ENCODE measurements at places on chromosomes 4 and X. TPM values are rescaled to one million over a fixed set of nuclear protein-coding genes. Genes with fewer than 3 reads are reported as not detected.

- no peaks in the 10 kb centered on the region for H3K4me1 ChIP-seq
- no peak overlapping the region for H3K27ac ChIP-seq
- no peak for DNase-seq
- H3K4me3 ChIP-seq = no peak overlapping the region
- no peaks in the 10 kb centered on the region for H3K27me3 ChIP-seq
These were observed 250.4 kb downstream of the TMA16 start for GRCh38 chr4:163744861-163745260.

- no peak overlapping the region for H3K27ac ChIP-seq
- DNase-seq = no peak
- H3K4me3 ChIP-seq = no peak overlapping the region
These were observed 38.5 kb upstream of the PROM1 start for GRCh38 chr4:16122308-16122711.

GRCh38 chr4:2930135-2930757, 33.0 kb downstream of the NOP14 start:
- peaks cover 32% of the 10 kb centered on the region for H3K36me3 ChIP-seq
- H3K27ac ChIP-seq = peak overlapping the region; percentile 68
- no peak overlapping the region for H3K4me3 ChIP-seq
- H3K4me1 ChIP-seq = peaks cover 20% of the 10 kb centered on the region

GRCh38 chr4:41427931-41428600, 109.9 kb upstream of the LIMCH1 start:
- H3K36me3 ChIP-seq = no peaks in the 10 kb centered on the region
- no peak for DNase-seq
- no peak overlapping the region for H3K4me3 ChIP-seq
- H3K27me3 ChIP-seq = no peaks in the 10 kb centered on the region
- no peaks in the 10 kb centered on the region for H3K4me1 ChIP-seq

DNA sequence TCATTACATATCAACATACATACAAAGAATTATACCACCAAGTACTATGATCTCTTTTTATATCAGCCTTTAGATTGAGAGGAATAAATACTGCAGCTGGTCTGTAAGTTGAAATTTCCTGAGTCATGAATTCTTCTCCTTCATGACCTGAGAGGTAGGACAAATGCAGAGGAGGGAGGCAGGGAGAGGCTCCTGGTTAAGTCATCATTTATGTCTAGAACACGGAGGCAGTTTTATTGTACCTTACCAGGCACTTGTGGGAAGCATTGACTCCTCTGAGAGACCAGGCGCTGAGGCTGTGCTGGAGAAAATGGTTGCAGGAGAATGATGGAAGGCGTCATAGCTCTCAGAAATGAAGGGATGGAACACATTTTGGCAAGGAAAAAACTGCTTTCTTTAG, 12.5 kb upstream of the CASK start:
- DNase-seq = no peak
- H3K4me1 ChIP-seq = peaks cover 14% of the 10 kb centered on the region
- no peak overlapping the region for H3K4me3 ChIP-seq
- H3K27me3 ChIP-seq = no peaks in the 10 kb centered on the region
- H3K36me3 ChIP-seq = no peaks in the 10 kb centered on the region

DNA sequence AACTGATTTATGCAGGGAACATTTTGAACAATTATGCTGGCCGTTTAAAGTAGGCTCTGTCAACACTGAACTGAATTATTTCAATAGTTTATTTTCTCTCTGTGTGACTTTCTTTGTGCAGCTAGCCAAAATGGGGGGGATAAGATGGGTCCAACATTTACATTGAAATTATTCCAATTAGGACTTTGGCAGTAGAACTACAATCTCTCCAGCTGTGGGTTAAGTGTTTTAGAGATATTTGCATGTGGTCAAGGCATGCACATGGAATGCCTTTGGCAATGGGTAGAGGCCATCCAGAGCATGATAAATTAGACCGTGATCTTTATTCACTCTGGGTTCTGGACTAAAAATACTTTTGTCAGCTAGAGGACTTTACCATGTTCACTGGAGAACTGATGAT, 107.9 kb upstream of the ELOVL6 start:
- DNase-seq = no peak
- H3K27me3 ChIP-seq = peaks cover 18% of the 10 kb centered on the region
- no peaks in the 10 kb centered on the region for H3K4me1 ChIP-seq
- H3K27ac ChIP-seq = no peak overlapping the region

- peaks cover 2% of the 10 kb centered on the region for H3K27me3 ChIP-seq
- H3K27ac ChIP-seq = no peak overlapping the region
- no peaks in the 10 kb centered on the region for H3K36me3 ChIP-seq
- DNase-seq = no peak
- H3K4me1 ChIP-seq = no peaks in the 10 kb centered on the region
- no peak overlapping the region for H3K4me3 ChIP-seq
These were observed 69.8 kb upstream of the PRSS48 start for GRCh38 chr4:151207186-151207585.

DNA sequence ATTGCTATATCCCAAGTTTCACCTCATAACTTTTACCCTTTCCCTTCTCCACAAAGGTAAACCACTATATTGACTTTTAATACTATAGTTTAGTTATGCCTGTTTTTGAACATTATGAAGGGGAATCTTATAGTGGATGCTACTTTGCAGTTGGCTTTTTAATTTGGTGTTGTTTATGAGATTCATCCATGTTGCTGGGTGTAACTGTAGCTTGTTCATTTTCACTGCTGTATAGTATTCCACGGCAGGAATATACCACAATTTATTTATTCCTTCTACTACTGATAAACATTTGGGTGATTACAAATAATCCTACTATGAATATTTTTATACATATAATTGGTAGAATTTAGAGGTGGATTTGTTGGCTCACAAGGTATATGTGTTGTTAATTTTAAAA, 88.4 kb upstream of the NALF2 start:
- H3K27ac ChIP-seq = no peak overlapping the region
- H3K4me3 ChIP-seq = no peak overlapping the region
- H3K4me1 ChIP-seq = no peaks in the 10 kb centered on the region

- H3K27ac ChIP-seq = no peak overlapping the region
- H3K4me1 ChIP-seq = peaks cover 44% of the 10 kb centered on the region
- no peaks in the 10 kb centered on the region for H3K27me3 ChIP-seq
These were observed 1.9 kb downstream of the FOXP3 start for GRCh38 chrX:49262603-49263002.

DNA sequence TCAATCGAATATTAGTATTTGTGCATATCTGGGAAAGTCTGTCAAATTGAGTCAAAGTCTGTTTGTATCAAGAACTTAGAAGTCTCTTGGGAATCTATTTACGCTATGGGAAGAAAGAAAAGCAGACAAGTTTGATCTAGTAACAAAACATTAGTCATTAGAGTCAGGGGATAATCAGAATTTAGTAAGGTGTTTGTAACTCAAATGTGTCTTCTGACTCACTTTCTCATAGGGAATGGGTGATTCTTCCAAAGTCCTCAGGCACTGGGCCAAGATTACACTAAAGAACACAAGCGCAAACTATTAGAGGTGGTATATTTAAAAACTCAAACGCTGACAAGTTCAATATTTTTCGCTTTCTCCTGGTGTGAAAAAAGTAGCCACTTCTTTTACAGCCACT, 926.5 kb downstream of the PDHA2 start:
- no peak overlapping the region for H3K4me3 ChIP-seq
- no peak for DNase-seq
- H3K27ac ChIP-seq = no peak overlapping the region

DNA sequence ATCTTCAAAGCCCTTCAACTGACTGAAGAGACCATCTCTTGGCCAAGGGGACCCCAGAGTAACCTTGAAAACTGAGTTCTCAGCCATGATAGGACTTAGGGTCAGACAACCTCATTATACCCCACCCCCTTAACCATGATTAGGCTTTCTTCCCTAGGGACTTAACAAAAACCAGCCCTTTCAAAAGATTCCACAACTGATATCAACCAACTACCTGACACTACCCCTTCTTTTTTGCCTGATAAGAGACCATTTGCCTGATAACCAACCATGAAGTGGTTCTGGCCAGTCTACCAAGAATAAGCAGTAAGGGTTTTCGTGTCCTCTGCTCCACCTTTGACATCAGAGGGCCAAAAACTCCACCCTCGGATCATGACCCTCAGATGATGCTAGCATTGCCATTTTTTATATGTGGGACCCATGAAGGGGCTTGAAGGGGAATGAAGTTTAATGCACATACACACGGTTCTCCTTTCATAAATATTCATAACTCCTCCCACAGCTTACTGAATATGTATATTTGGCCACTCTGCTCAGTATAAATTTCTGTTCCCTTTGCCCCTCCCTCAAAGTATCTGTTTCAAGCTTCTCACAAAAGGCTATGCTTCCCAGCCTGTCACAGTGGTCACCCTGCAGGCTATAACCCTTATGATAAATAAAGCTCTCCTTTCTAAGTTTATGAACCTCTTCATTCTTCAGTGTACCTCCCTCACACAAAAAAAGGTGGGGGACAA, 12.3 kb downstream of the TBCK start:
- H3K4me3 ChIP-seq = no peak overlapping the region
- peaks cover 17% of the 10 kb centered on the region for H3K36me3 ChIP-seq
- peaks cover 5% of the 10 kb centered on the region for H3K4me1 ChIP-seq
- no peaks in the 10 kb centered on the region for H3K27me3 ChIP-seq
- no peak overlapping the region for H3K27ac ChIP-seq

DNA sequence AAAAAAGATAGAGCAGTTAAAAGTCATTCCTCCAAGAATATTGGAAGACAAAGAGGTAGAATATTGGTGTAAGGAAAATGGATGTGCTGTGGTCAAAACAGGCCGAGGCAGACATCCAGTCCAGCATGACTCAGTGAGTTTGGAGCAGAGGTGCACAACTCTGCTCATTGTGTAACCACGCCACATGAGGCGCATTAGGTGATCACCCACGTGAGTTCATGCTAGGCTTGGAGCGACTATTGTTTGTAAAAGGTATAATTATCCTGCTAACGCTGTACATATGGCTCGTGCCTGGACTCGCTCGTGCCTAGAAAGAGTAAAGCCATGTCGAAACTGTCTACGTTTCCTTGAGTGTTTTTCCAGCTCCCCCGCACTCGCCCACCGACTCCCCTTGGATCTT, 23.9 kb downstream of the C4orf54 start:
- no peak overlapping the region for H3K4me3 ChIP-seq
- peaks cover 13% of the 10 kb centered on the region for H3K4me1 ChIP-seq
- peaks cover 16% of the 10 kb centered on the region for H3K27me3 ChIP-seq
- no peaks in the 10 kb centered on the region for H3K36me3 ChIP-seq
- H3K27ac ChIP-seq = no peak overlapping the region

Gene WNK3
- 0.15 TPM for total RNA-seq

Gene C1QTNF7
- not detected for total RNA-seq

Gene GAGE12J
- not detected for total RNA-seq

Gene SLC30A9
- 34.1 TPM for total RNA-seq

Gene NPY2R
- not detected for total RNA-seq

Gene ITGB1BP2
- 4.7 TPM for total RNA-seq

Gene PPBP
- total RNA-seq = not detected

Gene SRPK3
- total RNA-seq = not detected

Gene GSTCD
- 12.4 TPM for total RNA-seq

Gene ADH1A
- not detected for total RNA-seq

Gene F8A2
- not detected for total RNA-seq

Gene SLC25A31
- not detected for total RNA-seq

Measured in activated CD4-positive, alpha-beta T cell treated with anti-CD3 and anti-CD28 coated beads, Interleukin-2, amount 10 ng/mL, durations not matched to agents 7 days and 5 days (primary cell).